ENCODE measurements at places on chromosomes 12 and 14. TPM values are rescaled to one million over a fixed set of nuclear protein-coding genes. Genes with fewer than 3 reads are reported as not detected.

- no peak for DNase-seq
These were observed 658.0 kb upstream of the MDGA2 start for GRCh38 chr14:48333221-48333920.

DNA sequence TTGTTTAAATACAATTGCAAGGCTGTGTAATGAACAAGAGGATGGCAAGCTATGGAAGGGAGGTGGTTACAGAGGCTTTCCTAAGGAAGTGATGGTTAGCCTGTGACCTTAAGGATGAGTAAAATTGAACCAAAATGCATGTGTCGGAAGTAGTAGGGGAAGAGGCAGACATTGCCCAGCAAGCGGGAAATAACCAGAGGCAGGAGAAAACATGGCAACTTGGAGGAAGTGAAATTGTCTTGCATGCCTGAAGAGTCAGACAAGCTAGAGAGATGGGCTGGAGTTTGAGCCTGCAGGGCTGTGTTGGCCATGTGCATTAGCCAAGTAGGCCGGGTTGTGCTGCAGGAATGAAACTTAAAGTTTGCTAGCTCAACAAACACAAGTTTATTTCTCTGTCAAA lies 96.2 kb downstream of the BTG1 start:
- DNase-seq, result no peak

- DNase-seq, result no peak
These were observed 333.7 kb upstream of the FKBP4 start for GRCh38 chr12:2461046-2461445.

DNA sequence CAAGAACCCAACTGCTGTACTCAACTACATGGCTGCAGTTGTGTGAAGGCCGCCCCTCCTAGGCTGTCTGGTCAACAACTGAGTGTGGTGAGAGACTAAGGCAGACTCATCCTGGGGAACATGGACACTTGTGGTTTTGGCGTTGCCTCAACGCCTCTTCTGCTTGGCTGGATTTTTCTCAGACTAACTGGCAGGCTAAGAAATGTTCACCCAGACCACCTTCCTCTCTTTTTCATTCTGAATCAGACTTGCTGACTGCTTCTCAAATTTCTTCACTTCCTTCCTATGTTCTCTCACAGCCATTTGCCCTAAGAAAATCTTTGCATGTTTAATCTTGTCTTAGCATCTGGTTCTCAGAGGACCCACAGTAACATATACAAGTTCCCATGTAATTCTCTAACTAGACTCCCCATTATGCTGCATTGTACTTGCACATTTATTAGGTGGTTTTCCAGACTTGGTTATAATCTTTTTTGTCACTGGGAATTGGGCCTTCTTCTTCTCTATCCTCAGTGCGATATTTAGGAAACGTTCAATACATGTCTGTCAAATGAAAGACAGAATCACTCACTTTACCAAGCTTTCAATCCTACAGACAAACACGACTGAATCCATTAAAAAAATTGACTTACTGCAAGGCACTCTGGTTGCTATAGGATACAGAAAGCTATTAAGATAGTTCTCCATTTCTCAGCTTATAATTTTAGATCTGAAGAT lies 327.6 kb downstream of the CCER1 start:
- DNase-seq, result no peak

DNA sequence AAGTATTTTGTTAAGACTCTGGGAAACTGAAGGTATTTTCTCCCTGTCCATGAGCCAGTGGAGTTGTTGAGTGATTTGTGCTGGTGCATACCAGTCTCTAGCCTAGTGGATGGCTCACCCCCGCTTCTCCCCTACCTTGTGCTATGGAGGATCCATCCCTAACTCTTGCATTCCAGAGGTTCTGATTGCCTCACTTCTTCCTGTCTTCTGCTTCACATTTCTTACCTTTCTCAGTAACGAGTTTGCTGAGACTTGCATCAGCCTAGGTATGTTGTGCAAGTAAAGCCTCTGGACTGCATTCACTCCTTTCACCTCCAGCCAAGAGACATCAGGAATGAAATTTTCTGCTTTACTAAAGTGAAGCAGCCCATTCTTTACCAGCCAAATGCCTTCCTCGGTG lies 391.6 kb downstream of the ZFP36L1 start:
- DNase-seq, result no peak

GRCh38 chr14:102907303-102907844 lies 15.1 kb upstream of the AMN start:
- DNase-seq, result no peak

GRCh38 chr12:91074851-91075250 lies 17.0 kb upstream of the KERA start:
- no peak for DNase-seq

- DNase-seq, result no peak
These were observed 149.5 kb downstream of the PRIMA1 start for GRCh38 chr14:93638790-93639189.

- DNase-seq, result no peak
These were observed 12.9 kb upstream of the KRAS start for GRCh38 chr12:25263594-25263993.

DNA sequence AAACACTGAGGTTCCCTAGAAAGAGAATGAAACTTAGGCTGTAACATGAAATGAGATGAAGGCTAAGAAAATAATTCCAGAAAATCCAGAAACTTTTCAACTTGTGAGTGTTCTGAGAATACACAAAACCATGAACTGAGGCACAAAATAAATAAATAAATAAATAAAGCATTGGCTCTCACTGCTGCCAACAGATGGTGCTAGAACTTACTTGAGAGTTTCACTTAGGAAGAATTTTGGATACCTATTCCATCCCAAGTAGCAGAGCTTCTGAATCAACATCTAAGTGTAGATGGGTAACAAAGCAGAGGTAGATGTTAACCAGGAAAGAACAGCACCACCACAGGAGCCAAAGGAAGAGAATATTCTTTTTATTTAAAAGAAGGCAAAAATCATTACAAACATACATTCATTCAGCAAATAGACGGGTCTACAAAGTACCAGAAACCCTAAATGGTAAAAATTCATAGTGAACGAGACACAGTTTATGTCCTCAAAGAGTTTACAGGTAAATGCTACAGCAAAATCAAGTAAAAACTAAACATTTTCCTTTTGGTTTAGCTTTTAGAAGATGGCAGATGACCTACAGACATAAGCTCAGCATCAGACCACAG lies 16.7 kb downstream of the EPS8 start:
- DNase-seq, result no peak

DNA sequence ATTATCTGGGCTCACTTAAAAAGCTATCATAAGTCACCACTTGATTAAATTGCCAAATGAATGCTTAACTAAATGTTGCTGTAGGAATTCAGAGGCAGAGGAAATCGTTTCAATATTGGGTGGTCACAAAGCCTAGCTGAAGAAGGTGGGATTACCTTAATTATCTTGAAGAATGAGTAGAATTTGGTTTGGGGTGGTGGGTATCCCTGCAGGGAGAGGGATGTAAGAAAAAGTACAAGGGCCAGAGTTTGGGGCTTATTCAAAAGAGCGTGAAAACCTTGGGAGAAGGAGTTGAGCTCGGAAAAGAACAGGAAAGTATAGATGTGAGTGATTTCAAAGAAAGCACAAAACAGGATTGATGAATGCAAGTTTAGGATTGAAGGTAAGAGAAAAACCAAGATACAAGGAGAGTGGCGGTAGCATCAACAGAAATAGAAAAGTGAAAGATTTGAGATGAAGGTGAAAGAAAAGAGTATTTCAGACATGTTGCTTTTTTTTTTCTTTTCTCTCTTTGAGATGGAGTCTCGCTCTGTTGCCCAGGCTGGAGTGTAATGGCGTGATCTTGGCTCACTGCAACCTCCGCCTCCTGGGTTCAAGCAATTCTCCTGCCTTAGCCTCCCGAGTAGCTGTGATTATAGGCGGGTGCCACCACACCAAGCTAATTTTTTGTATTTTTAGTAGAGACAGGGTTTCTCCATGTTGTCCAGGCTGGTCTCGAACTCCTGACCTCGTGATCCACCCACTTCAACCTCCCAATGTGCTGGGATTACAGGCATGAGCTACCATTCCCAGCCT lies 1.7 kb downstream of the BRMS1L start:
- DNase-seq, result no peak

GRCh38 chr14:80930836-80931389 lies 10.6 kb downstream of the CEP128 start:
- DNase-seq, result no peak

GRCh38 chr14:88130057-88130432 lies 125.1 kb downstream of the GPR65 start:
- no peak for DNase-seq

DNA sequence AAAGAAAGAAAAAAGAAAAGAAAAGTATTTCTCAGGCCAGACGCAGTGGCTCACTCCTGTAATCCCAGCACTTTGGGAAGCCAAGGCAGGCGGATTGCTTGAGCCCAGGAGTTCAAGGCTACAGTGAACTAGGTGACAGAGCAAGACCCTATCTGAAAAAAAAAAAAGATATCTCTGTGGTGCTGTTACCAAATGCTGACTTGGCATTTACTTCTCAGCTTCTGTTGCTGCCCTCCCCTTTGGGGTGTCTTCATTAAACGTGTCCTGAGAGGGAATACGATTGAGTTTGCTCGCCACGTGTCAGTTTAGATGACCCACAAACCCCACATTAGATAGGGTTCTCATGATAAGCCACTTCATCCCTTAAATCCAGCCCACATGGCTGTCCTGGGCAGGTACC lies 4.4 kb upstream of the POLR3B start:
- DNase-seq, result no peak

GRCh38 chr12:14577344-14577743 lies 9.7 kb upstream of the PLBD1 start:
- DNase-seq, result no peak

Gene GPR137C
- 0.74 TPM for total RNA-seq

Gene SYCP3
- total RNA-seq, result not detected

Gene GRIN2B
- total RNA-seq, result 0.49 TPM

Gene INHBE
- not detected for total RNA-seq

Gene ERP27
- 2.2 TPM for total RNA-seq

Gene MUCL1
- total RNA-seq, result not detected

Gene TAS2R30
- 15.7 TPM for total RNA-seq

Gene KLRC2
- total RNA-seq, result 1.5 TPM

Gene LRP1
- total RNA-seq, result 477 TPM

Gene IL22
- total RNA-seq, result not detected

Measured in vagina (tissue), 2 donors.